Stimulated activated CD4-positive, alpha-beta T cell treated with anti-CD3 and anti-CD28 coated beads, Interleukin-2, amount 100 ng/mL, for 24 hours (primary cell): ENCODE measurements at places on chromosomes 16 and 17.

DNA sequence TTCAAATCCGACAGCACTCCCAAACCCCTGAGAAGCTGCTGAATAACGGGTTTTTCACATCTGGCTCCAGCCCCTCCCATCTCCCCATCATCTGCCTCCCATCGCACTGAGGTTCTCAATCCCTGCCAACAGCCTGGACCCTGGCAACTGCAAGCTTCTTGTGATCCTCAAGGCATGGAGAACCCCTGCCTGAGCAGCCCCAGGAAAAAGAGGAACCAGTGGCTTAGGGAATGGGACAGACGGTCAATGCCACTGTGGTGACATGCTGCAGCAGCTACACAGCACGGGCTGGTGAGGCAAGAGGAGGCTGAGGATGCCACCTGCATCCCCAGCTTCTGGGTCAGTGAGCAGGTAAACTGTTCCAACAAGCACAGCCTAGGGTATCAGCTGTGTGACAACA, 3.3 kb upstream of the MBTPS1 start:
- no peak for DNase-seq

- DNase-seq = no peak
These were observed 77.2 kb downstream of the CNGB1 start for GRCh38 chr16:57893559-57894389.

GRCh38 chr16:21028728-21029127, 121.9 kb downstream of the DNAH3 start:
- no peak for DNase-seq

DNA sequence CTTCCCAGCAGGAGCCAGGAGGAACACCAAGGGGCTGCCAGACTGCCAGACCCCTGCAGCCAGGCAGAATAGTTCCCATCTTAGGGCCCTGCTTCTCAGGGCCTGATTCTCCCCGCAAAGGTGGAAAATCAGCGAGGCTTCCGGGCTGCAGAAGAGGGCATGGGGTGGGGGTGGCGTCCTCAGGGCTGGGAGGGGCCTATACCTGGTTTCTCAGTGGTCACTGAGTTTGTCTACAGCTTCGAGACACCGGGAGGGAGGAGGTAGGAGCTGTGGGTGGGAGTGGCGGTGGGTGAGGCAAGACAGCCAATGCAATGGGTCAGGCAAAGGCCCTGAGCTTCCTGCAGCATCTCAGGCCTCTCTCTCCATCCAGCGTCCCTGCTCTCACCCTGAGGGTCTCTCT, 14.3 kb downstream of the LRRC75A start:
- no peak for DNase-seq

GRCh38 chr16:21654881-21655280, 2.5 kb upstream of the IGSF6 start:
- DNase-seq = no peak

GRCh38 chr16:46895399-46896313, 11.5 kb downstream of the GPT2 start:
- DNase-seq = no peak

DNA sequence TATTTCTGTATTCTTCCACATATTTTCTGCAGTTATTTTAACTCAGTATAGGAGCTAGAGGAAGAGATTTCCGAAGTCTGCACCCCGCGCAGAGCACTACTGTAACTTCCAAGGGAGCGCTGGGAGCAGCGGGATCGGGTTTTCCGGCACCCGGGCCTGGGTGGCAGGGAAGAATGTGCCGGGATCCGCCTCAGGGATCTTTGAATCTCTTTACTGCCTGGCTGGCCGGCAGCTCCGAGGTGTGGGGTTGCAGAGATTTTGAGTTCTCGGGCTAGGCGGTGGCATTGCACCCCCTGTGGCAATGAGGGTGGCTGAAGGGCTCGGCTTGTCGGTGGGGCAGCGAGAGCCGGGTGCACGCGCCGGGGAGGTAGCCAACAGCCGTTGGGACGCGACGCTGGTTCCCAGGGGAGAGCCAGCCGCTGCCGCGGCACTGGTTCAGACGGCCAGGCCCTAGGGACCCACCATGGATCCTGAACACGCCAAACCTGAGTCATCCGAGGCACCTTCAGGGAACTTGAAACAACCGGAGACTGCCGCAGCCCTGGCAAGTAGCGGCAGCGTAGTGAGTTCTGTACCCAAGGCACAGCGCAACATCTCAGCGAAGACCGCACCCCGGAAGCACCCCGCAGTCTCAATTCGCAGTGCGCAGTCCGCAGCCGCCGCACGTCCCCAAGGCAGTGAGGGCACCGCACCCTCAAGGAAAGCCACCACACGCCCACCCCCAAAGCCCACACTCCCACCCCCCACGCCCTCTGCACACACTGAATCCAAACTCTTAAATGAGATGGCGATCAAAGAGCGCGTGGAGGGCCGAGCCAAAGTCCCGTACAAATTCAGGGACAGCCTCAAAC, at the start of gene CMTM1:
TSS of gene CMTM1 (plus strand) at position 389 of the 851 bp plus-strand sequence. CDS start at position 464, 75 bp downstream.
- no peak for DNase-seq

DNA sequence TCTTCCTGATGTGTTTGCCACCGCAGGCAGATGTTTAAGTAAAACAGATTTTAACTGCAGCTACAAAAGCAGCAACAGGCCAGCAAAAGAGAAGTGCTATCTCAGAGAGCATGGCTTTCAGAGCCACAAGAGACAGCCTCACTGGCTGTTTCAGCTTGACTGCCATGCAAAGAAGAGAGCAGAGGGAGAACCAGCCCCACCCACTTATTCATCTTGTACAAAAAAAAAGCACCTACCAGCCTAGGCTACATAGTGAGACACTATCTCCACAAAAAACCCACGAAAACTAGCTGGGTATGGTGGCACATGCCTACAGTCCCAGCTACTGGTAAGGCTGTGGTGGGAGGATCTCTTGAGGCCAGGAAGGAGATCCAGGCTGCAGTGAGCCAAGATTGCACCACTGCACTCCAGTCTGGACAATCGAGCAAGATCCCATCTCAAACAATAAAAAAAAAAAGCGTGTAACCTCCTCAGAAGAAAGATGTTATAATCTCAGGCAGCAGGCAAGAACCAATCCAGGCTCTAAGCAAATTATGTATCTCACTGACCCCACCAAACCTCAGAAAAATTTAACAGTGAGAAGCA, 30.0 kb downstream of the STH start:
- no peak for DNase-seq

DNA sequence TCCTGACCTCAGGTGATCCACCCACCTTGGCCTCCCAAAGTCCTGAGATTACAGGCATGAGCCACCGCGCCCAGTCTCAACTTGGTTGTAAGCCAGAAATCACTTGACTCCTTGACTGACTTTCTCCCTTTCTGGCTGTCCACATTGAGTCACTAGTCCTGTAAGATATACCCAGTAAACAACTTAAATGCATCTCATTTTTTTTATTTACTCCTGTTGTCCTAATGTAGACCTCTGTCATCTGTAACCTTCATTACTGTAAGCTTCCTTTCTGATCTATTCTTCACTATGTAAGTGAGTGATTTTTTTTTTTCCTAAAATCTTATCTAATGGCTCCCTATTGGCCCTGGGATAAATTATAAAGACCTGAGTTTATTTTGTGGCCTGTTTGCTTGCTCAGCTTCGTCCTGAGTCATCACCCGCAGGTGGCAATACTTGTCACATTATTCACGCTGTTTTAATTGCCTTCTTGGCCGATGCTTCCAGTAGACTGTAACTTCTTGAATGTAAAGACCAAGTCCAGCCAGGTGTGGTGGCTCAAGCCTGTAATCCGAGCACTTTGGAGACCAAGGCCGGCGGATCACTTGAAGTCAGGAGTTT, 41.0 kb downstream of the PAFAH1B1 start:
- DNase-seq = no peak
